NCI-H1092 (cell line): ENCODE measurements at places on chromosomes 2 and 18.

DNA sequence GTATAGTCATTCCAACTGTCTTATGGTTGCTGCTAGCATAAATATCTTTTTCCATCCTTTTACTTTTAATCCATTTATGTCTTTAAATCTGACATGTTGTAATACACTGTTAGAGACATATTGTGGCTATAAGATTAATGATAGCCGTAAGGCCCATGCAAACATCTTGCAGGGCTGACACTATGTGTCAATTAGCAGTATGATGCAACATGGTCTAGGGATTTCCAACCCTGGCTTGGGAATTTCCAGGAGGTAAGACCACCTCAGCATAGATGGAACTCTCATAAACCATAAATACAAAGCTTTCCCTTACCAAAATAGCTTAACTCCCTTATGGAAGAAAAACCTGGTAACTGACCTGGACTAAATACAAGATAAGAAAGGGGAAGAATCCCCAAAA lies 16.5 kb downstream of the SCLY start:
- no peak for DNase-seq

- no peak for DNase-seq
These were observed 70.6 kb downstream of the MARCO start for GRCh38 chr2:119012345-119013301.

- DNase-seq, result no peak
These were observed 40.2 kb downstream of the EPAS1 start for GRCh38 chr2:46337208-46337994.

- no peak for DNase-seq
These were observed 21.3 kb upstream of the NCK2 start for GRCh38 chr2:105723431-105723830.

- DNase-seq, result no peak
These were observed 77.1 kb downstream of the THADA start for GRCh38 chr2:43518718-43519117.

DNA sequence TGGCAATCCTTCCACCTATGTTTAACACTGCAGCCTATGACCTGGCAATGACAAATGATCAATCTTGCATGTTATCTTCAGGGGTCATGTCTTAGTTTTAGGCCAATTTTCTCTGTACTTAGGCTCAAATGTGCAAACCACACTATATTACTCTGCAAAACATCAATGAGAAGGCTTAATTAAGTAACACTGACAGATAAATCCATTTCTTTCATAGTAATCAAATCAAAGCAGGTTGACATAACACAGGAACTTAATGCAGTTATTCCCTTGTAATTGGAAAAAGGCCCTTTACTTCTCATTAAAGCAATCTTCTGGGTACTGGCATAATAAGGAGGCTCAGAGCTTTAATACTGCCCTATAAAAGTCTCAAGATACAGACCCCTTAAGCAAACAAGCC lies 114.4 kb downstream of the TCF4 start:
- DNase-seq, result no peak

- no peak for DNase-seq
These were observed 196.0 kb downstream of the FHOD3 start for GRCh38 chr18:36493349-36494159.

DNA sequence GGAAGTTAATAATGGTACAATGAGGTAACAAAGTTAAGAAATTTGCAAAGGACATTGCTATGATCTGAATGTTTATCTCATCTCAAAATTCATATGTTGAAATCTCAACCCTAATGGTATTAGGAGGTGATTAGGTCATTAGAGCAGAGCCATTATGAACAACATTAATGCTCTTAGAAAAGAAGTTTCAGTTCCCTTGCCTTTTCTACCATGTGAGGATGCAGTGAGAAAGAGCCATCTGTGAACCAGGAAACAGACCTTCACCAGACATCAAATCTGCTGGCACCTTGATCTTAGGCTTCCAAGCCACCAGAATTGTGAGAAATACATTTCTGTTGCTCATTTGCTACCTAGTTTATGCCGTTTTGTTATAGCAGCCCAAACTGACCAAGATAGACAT lies 757.6 kb downstream of the NR4A2 start:
- no peak for DNase-seq
